ENCODE measurements at places on chromosomes 13 and 19.

GRCh38 chr13:111539791-111540446 is 219.5 kb downstream of the TEX29 start:
- DNase-seq, result no peak

DNA sequence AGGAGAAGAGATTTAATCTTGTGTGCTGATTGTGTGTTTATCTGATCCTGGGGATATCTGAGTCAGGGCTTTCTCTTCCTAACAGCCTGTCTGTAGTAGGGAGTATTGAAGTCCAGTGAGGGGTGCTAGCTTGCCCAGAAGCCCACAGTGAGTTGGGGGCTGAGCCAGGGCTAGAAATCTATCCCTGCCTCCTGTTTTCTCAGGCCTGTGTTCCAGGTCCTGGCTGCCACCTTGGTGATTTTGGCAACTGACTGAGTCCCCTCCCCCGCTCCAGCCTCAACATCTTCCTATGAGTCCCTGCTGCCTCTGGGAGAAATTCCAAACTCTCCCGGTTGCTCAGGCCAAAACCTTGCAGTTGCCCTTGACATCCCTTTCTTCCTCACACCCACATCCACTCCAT is 7.7 kb upstream of the NOVA2 start:
- DNase-seq, result no peak

- no peak for DNase-seq
These were observed 150.3 kb upstream of the TSHZ3 start for GRCh38 chr19:31499281-31500196.

GRCh38 chr13:89982407-89983095 is 1364.9 kb upstream of the MIR17HG start:
- DNase-seq, result no peak

- DNase-seq, result peak; percentile 11
These were observed 8.3 kb upstream of the TLE6 start for GRCh38 chr19:2969104-2969504.

GRCh38 chr13:40438022-40438680 is 228.3 kb downstream of the FOXO1 start:
- no peak for DNase-seq

- peak; percentile 23 for DNase-seq
These were observed 7.3 kb downstream of the NKPD1 start for GRCh38 chr19:45153339-45154063.

DNA sequence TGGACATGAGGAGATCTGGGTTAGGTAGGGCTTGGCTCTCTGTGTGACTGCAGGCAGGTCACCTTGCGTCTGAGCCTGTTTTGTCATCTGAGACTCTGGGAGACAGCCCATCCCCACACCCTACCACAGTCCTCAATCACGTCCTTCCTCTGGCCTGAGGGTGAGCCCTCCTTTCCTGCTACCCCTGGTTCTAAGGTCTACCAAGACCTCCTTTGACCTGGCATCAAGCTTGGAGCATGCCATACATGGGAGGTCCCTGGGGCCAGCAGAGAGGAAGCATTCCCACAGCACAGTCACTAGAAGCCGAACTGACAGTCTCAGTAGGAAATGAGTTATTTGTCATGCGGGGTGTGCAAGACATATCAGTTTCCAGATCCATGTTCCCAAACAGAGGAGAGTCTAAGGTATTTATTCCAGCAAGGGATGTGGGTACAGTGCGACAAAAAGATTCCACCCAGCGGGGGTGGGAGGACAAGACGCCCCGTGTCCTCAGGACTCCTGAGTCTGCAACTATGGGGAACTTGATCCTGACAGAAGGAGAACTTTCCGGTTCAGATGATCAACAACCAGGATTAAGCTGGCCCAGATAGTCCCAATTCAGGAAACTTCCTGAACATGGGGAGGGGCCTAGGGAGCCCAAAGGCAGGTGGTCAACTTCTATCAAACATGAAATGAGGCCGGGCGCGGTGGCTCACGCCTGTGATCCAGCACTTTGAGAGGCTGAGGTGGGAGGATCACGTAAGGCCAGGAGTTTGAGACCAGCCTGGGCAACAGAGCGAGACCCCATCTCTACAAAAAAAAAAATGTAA is 9.5 kb downstream of the ARRDC2 start:
- DNase-seq, result no peak

GRCh38 chr13:91032104-91032503 is 315.4 kb upstream of the MIR17HG start:
- no peak for DNase-seq

DNA sequence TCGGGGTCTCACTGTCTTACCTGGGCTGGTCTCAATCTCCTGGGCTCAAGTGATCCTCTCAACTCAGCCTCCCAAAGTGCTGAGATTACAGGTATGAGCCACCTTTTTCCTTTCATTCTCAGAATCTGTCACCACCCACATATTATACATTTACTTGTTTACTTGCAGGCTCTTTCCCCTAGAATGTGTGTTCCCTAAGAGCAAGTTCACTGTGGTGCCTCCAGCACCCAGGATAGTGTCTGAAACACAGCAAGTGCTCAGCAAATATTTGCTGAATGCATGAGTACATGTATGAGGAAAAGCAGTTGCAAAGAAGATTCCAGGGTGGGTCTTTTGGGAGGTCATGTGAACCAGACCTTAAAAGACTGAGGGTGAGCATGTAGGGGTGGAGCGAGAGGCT is 96.8 kb downstream of the RGCC start:
- no peak for DNase-seq

GRCh38 chr13:74169676-74170075 is 35.5 kb upstream of the KLF12 start:
- DNase-seq, result no peak

- no peak for DNase-seq
These were observed 13.0 kb upstream of the SPATA13 start for GRCh38 chr13:24147570-24147963.

DNA sequence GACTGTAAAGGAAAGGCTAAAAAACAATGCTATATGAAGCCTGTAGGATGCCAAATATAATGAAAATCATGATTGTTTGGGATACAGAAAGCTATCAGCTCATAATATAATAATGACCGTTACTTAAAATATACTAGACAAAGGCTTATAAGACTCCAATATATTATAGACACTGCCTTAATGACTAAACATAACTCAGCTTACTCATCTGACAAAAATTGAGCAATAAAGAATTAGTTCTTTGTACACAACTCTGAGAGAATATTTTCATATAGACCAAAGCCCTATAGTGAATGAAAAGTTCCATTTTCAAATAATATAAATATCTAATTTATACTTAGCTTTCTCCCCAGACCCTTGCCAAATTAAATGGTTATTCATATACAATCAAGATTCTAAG is 283.3 kb downstream of the DIAPH3 start:
- DNase-seq, result no peak

DNA sequence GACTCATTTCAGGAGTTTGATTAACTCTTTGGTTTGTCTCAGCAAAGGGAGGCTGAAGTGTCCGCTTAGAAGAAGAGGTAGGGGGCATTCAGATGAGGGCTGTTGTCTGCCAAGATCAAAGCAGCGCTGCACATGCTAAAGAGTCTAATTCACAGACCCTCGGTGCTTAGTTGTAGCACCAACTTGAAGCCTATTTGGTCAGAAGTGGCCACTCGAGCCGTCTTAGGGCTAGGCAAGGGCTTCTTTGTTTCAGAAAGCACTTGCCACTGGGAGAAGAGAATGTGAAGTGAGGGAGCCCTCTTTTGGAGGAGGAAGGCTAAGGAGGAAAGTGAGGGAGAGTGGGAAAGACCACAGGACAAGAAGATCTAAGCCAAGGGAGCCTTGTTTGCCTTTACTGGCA is 313.4 kb upstream of the TMTC4 start:
- DNase-seq, result no peak

GRCh38 chr19:1651568-1652291 is 685 bp downstream of the TCF3 start:
- DNase-seq, result no peak

DNA sequence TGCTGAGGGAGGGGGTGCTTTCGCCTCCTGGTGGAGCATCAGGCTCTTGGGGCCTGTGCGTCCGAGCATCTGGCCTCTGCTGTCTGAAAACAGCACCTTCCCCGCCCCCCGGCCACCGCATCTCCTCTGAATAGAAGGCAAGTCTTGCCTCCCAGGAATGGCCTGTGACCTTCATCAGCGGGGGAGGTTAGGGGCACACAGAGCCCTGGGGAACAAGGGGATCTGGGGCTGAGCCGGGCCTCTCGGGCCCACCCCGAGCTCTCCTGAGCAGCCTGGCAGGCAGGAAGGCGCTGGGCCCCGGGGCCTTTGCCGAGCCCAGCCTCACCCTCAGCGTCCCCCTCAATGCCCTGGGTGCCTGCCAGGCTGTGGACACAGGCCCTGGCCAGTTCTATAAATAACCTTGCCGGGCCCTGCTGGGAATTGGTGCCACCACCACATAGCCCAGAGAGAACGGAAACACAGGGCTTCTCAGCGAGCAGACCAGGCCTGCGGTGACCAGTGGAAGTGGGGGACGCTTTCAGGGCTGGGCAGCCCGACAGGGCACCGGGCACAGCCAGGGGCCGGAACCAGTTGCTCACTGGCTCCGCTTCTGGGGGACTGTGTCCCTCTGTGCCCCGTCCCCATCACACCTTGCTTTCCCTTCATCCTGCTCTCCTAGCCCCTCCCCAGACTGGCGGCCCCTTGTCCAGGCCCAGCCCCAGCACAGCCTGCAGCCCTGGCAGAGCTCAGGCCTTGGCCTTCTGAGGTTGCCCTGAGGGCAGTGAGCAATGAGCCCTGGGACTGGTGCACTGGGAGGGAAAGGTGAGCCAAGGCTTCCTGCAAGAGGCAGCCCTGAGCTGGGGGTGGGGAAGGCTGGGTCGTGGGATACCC is 9.5 kb downstream of the STK11 start:
- no peak for DNase-seq

DNA sequence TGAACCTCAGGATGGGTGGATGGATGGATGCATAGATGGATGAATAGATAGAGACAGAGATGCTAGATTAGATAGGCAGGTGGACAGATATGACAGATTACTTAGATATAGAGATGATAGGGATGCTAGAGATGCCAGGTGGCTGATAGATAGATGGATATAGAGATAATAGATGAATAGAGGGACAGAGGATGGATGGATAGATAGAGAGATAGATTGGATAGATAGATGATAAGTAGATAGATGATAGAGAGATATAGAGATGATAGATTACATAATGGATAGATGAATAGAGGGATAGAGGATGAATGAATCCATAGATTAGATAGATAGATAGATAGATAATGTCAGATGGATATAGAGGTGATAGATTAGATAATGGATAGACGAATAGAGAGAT is 88.4 kb upstream of the TM9SF2 start:
- DNase-seq, result no peak

- DNase-seq, result no peak
These were observed 65.3 kb downstream of the PEPD start for GRCh38 chr19:33456076-33456844.

DNA sequence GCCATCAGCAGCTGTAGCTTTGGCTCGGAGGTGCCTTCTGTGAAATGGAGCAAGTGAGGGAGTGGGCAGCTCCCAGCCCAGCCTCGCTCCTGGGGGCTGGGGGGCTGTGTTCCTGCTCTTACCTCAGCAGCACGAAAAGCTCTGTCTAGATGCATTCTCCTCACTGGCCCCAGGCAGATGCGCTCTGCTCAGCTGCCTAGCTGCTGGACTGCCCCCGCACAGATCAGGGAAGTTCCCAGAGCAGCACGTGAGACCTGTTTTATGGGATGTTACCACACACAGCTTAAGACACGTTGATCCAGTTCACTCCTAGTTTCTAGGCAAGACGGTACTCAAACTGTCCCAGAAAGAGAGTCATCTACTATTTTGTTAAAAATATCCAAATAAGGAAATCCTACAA is 13.6 kb downstream of the LCP1 start:
- peak; percentile 69 for DNase-seq

GRCh38 chr19:12838886-12839756 is 806 bp downstream of the MAST1 start:
- DNase-seq, result peak; percentile 18

- DNase-seq, result no peak
These were observed 44.9 kb downstream of the ZNF611 start for GRCh38 chr19:52689843-52690368.

Measured in CD4-positive, alpha-beta T cell treated with Interferon gamma for 1 hour (primary cell).